Mesothelial cell of epicardium (in vitro differentiated cells): ENCODE measurements at places on chromosomes 3 and 15.

- DNase-seq = no peak
Measured at GRCh38 chr3:28286595-28286994, 45.2 kb downstream of the CMC1 start.

- DNase-seq = no peak
Measured at GRCh38 chr15:75884041-75884440, 19.6 kb upstream of the FBXO22 start.

GRCh38 chr3:141854599-141854998 lies 21.8 kb upstream of the ATP1B3 start:
- no peak for DNase-seq

DNA sequence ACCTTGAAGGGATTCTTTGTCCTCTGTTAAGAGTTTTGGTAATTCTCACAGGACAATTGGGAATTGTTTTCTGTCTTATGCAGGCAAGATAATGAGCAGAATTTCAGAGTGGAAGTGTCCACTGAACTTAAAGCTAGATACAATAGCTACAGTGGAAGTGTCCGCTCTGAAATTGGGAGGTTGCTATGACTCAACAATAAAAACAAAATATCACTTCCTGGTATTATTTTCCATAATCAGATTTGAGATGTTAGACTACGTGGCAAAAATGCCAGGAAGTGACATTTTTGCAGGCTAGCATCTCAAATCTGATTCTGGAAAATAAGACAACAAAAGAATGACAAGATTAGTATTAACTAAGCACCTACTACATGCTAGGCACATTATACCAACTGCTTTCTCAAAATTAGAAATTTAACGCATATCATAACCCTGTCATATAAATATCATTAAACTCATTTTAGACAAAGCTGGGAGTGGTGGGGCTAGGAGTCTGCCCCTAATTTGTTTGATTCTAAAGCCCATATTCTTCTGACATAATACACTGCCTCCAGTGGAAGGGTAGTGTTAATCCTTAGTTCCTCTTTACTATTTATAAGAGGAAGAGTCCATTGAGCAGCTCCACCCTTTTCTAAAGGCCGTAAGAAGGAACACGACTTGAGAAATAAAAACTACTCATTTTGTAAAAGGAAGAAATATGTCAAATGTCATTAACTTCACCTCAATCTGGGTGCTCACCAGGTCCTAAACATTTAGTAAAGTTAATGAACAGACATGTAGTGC lies 266.9 kb upstream of the STT3B start:
- DNase-seq = no peak

- no peak for DNase-seq
Measured at GRCh38 chr15:69755551-69756310, 303.1 kb downstream of the RPLP1 start.

DNA sequence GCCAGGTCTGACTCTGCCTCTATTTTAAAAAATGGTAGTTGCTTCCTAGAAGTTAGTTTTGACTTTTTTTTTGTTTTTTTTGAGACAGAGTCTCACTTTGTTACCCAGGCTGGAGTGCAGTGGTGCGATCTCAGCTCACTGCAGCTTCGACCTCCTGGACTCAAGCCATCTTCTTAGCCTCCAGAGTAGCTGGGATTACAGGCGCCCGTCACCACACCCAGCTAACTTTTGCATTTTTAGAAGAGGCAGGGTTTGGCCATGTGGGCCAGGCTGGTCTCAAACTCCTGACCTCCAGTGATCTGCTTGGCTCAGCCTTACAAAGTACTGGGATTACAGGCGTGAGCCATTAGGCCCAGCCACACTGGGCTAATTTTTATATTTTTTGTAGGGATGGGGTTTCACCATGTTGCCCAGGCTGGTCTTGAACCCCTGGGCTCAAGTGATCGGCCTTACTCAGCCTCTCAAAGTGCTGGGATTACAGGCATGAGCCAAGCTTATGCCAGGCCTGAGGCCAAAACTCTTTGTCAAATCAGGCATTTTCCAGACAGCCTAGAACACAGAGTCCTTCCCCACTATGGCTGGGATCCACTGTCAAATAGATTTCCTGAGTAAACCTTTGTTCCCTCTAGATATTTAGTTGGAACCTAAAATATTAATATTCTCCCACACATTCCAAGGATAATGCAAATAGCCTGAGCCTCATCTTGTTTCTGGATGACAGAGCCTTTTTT lies 13.7 kb downstream of the C3orf62 start:
- no peak for DNase-seq

DNA sequence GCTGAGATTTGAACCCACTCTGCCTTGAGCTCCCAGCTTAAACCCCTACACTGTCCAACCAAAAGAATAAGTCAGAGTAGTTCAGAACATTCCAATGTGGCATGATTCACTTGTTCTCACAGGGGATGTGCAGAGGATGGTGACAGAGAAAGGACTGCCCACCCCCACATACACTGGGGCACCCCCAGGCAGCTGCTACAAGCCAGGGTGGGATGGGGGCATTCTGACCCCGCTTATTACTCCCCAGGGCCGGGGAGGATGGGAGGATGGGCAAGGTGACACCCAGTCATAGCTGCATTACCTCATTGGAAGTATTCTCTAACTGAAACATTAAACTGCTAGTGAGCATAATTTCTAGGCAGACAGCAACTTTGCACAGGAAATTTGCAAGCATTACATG lies 126.0 kb upstream of the PRR20G start:
- no peak for DNase-seq

DNA sequence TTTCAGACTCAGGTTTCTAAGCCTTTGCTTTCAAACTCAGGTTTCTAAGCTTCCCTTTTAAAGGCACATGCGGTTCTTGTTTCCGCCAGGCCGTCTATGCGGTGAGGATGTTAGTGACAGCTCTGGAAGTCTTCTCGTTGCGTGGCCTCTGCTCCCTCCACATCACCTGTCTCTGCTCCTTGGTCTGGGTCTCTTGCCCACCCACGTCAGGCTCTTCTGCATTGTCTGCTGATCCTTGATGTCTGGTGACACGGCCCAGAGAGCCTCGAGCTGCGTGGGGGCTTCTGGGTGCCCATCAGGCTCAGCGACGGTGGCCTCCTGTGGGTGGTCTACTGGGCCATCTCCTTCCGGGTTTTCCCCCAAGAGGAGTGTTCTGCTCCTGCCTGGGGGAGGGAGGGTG lies 30.5 kb downstream of the KLF13 start:
- no peak for DNase-seq

- DNase-seq = no peak
Measured at GRCh38 chr3:149934524-149934923, 36.2 kb downstream of the PFN2 start.

DNA sequence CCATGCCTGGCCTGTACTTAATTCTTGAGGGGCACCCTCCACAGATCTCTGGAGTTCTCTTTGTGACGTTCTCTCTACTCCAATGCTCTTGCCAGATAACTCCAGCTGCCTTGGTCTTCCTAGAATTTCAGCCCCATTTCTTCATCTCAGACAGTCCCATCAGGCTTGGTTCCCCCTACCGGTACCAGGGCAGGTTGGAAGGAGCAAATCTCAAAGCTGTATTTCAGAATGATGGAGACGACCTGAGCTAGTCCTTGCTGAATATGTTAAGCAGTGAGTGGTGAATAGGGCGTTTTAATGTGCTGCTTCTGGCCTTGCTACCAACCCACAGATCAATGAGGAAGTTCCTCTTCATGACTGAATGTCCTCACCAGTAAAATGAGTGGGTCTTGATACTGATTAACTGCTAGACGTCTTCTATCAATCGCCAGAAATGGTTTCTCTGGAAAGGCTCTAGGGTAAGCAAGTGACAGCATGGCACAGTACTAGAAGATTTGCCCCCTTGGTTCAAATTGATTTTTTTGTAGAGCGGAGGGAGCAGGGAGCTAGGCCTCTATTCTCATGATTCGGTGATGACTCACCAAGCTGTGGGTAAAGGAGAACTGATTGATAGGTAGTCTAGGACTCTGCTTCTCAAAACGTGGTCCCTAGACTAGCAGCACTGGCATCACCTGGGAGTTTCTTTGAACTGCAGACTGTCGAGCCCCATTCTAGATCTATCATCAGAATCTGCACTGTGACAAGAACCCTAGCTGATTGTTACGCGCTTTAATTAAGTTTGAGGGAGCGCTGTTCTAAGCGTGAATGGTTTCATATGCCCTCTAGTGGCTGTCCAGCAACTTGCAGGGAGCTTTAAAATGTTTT lies 67.8 kb downstream of the UBP1 start:
- DNase-seq = no peak

GRCh38 chr3:46087871-46088270 lies 60.6 kb upstream of the XCR1 start:
- DNase-seq = no peak

GRCh38 chr15:89114990-89115389 lies 26.7 kb downstream of the ABHD2 start:
- no peak for DNase-seq

GRCh38 chr3:178169421-178169820 lies 366.8 kb upstream of the KCNMB2 start:
- no peak for DNase-seq

DNA sequence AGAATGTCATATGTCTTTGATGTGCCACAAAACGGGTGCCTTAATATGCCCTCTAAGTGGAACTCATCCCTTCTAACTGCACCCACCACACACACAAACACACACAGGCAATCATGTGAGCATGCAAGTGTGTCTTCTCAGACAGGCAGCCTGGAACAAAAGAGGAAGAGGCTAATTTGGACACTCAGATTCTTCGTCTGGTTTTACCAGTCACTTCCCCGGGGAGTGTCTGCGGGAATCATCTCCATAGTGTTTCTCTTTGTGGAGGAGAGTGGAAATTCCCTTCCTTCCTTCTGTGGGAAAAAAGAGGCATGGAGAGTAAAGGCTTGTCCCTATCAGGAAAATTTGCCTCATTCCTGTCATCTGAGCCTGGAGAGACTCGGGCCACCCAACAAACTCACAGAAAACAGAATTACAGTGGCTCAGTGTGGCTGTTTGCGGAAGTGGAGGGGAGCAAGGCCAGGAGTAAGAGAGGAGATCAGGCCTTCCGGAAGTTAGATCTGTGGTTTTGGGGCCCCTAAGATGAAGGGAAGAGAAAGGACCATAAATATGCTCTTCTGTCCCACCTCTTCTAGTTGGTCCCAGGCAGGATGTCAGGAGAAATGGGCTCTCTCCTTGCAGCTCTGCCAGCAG lies 212.6 kb upstream of the SEMA6D start:
- no peak for DNase-seq
